ENCODE measurements at places on chromosomes 3 and 15.

DNA sequence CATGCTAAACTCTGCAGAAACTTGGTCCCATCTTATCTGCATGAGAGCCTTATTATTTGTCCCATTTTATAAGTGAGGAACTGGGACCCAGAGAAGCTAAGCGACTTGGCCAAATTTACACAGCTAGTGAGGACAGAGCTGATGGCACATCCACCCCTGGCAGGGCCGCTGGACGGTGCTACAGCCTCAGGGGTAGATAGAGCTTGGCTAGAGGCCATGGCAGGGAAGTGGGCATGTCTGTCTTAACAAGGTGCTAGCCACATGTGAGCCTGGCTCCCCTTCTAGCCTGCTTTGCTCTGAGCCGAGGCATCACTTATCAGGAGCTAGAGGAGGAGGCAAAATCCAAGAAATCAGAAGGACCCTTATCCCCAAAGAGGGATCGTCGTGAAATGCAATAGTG, 36.7 kb upstream of the SYNM start:
- DNase-seq, result no peak

- peak; percentile 60 for DNase-seq
These were observed 51.1 kb downstream of the PSMD6 start for GRCh38 chr3:63972196-63972595.

- DNase-seq, result no peak
These were observed 109.6 kb downstream of the PIK3CB start for GRCh38 chr3:138725116-138725515.

DNA sequence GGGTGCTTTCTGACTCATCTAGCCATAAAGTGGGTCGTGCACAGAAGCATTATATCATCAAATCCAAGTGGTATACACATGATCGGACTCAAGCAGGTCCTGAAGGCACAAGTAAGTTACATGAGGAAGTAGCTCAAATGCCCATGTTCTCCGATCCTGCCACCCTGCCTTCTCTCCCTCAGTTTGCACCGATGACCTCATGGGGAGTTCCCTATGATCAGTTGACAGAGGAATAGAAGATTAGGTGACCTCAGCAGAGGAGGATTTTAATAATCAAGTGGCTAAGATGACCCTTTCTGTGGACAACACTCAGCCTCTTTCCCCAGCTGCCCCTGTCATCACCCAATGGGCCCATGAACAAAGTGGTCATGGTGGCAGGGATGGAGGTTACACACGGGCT, 149.5 kb downstream of the TBC1D5 start:
- no peak for DNase-seq

DNA sequence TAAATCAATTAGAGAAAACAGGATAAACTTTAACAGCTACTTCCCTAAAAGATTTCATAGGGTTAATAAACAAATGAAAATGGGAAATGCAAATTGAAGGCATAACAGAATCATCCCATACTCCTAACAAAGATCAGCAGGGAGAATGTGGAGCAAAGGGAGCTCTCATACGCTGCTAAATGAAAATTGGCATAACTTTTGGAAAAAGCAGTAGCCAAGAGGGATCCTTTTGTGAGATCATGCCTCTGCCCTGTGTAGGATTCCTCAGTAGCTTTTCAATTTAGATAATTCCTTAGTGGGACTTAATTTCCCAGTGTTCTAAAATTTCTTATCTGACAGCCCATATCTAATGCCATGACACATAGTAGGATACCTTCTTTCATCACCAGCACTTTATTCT, 18.2 kb downstream of the NIPA2 start:
- DNase-seq, result no peak

DNA sequence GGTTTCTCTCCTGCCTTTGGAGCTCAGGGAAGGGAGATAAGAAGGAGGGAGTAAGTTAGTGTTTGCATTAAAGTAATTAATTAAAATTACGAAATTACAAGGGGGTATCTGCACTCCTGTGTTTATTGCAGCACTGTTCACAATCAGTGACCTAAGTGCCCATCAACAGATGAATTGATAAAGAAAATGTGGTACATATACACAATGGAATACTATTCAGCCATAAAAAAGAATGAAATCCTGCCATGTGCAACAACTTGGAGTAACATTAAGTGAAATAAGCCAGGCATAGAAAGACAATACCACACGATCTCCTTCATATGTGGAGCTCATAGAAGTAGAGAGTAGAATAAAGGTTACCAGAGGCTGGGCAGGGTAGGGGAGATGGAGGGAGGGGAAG, 202.0 kb downstream of the SHQ1 start:
- DNase-seq, result no peak

- DNase-seq, result no peak
These were observed 10.9 kb upstream of the DLL4 start for GRCh38 chr15:40918146-40918798.

DNA sequence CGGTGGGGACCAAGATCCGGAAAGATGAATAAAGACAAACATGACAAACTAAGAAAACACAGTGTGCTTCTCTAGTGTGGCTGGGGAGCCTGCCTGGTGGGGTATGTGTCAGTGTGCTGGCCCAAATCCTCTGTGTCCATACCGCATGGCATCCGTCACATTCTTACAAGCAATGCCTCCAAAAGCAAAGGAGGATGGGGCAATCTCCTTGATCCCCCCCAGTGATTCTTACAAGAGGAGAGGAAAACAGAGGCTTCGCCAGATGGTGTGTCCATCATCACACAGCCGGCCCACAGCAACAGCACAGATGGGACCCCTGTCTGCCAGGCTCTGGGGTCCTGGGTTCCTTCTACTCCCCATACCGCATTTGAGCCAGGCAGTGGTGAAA, 558 bp upstream of the IL17RC start:
- DNase-seq, result no peak

Data from muscle of back (tissue), 13 donors.